ENCODE measurements at places on chromosomes 2 and 18.

DNA sequence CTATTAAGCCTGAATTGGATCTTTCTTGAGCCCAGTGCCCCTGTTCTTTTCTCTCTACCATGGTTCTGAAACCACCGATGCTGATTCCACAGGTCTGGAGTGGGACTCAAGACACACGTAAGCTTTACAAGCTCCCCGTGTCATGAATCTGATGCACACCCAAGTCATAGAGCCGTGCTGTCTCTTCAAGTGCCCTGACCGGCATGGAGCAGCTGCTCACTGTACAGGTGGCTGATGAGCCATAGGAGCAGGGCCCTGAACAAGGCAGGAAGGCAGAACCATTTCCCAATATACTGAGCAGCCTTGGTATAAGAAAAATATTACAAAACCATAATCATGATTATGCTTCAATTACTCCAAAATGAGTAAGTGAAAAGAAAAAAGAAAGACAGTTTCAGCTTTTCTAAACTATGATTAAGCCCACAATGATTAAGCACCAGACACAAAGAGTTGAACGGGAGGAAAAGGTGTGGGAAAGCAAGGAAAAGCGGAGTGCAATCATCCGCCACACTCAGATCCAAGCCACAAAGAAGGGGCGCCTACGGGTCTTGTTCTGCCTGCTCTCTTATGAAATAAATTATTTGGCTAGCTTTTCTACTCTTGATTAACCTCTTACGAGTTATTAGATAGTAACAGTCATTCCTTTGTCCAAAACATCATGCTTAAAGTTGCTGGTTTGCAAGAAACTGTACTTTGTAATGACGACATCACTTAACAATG lies 41.7 kb downstream of the NOL10 start:
- no peak for DNase-seq

- DNase-seq, result no peak
Observed at GRCh38 chr2:161130354-161130753, 29.9 kb upstream of the TANK start.

GRCh38 chr2:189393440-189394111 lies 47.7 kb upstream of the WDR75 start:
- DNase-seq, result no peak

GRCh38 chr2:156526950-156527636 lies 90.9 kb downstream of the GPD2 start:
- DNase-seq, result no peak

GRCh38 chr2:138760676-138761075 lies 19.5 kb downstream of the NXPH2 start:
- DNase-seq, result no peak

DNA sequence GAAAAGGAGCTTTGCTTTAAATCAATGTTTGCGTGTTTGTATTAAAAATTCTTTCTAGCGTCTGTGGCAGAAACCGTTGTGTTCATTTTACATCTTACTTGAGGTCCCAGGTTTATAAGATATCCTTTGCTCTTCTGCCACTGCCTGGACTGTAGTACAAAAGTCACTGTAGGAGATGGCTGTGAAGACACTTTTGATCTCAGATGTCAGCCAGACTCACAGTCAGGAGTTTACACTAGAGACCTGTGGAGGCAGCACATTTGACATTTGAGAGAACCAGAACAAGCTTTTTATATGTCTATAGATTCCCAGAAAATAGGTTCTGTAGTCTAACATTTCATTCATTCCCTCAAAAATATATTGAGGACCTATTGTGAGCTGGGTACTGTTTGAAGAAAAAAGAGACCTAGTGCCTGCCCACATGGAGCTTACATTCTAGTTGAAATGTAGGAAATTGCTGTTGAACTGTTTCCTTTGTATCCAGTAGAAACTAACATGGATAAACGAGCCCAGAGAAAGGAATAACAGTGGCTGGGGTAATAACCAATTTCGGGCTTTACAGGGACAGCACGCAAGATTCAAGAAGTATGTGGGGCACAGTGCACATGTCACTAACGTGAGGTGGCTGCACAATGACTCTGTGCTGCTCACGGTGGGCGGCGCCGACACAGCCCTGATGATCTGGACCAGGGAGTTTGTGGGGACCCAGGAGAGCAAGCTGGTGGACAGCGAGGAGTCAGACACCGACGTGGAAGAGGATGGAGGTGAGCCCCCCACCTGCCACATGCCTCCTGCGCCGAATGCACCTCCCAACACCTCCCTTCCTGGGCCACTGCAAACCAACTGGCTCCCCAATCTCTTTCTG lies 122.3 kb downstream of the RTN4 start:
- DNase-seq, result no peak

GRCh38 chr2:203072371-203072770 lies 57.7 kb downstream of the NBEAL1 start:
- DNase-seq, result no peak

GRCh38 chr18:21331065-21331464 lies 89.0 kb downstream of the GREB1L start:
- DNase-seq, result no peak

DNA sequence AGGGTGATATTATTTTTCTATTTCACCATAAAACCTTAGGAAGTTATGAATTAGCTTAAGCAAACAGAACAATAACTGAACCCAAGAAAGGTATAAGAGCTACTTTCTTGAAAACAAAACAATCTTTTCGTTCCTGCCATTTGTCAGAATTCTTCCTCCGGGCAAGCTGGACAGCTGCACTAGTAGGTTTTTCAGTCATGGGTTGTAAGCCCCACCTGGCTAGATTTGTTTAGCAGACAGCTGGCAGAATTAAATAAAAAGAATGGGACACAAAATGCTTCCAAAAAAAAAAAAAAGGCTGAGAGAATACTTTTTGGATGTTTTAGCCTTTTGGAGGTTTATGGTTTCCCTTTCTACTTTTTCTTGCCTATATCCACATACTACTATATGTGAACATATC lies 694.1 kb downstream of the ARHGAP15 start:
- DNase-seq, result no peak

- DNase-seq, result no peak
Observed at GRCh38 chr18:58216071-58216481, 172.1 kb downstream of the NEDD4L start.

GRCh38 chr18:59593291-59593717 lies 103.9 kb downstream of the CCBE1 start:
- no peak for DNase-seq

DNA sequence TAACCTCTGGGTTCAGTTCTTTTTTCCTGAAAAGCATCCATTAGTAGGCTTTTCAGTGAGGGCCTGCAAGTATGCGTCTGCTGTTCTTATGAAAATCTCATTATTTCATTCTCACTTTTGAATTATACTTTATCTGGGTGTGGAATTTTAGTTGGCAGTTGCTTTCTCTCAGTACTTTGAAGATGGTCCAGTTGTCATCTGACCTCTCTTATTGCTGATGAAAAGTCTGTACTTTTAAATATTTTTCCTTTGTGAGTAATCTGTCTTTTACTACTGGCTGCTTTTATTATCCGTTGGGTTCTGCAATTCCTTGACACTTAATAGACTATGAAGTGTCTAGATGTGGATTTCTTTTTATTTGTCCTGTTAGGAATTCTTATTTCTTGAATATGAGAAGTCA lies 307.8 kb downstream of the CYP26B1 start:
- no peak for DNase-seq

DNA sequence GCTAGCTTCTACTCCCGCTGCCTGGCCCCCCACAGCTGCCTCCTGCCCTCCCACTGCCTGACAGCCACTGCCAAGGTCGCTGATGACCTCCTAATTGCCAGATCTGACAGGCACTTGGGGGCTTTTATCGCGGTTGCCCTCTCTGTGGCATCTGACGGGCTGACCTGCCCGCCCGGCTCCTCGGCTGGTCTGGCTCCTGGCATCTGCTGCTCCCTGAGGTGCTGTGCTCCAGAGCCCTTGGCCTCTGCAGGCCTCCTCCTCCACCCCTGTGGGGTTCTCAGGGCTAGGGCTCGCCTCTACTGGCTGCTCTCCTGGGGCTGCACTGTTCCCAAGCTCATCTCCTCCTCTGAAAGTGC lies 43.1 kb downstream of the INHBB start:
- no peak for DNase-seq

GRCh38 chr2:239882331-239882732 lies 142.8 kb downstream of the NDUFA10 start:
- peak; percentile 71 for DNase-seq

GRCh38 chr2:105338020-105338385 lies 663 bp downstream of the C2orf49 start:
- no peak for DNase-seq

DNA sequence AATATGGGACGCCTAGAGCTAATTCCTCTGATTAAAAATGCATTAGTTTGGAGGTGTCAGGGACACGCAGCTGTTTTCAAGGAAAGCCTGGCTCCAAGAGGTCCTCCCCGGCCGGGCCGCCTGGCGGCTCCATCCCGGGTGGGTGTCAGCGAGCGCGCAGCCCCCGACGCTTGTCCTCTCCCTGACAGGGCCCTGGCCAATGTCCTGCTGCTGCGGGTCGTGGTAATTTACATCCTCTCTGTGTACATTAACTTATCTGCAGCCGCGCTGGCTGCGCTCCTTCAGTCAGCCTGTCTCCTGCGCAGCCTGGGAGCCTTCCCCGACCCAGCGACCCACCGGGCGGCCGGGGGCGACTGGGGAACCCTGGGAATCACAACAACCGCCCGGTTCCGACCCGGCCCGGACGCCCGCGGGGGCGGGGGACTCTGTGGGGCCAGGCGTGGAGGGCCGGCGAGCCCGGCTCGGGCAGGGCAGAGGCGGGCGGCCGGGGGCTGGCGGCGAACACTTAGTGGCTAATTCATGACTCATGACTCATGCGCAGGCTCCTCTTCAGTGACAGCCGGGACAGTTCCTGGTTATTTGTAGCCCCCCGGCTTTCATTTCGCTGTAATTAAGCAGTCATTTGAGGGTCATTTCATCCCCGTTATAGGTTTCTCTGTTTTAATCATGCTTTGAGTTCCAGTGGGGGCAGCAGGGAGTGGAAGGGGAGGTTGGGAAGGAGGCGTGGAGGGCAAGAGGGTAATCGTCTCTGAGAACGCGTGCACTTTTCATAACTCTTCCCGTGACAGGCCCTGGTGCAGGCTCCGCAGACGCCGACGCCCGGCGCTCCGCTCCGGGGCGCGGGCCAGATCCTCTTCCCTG lies 141.9 kb upstream of the CTAGE1 start:
- DNase-seq, result peak; percentile 25

DNA sequence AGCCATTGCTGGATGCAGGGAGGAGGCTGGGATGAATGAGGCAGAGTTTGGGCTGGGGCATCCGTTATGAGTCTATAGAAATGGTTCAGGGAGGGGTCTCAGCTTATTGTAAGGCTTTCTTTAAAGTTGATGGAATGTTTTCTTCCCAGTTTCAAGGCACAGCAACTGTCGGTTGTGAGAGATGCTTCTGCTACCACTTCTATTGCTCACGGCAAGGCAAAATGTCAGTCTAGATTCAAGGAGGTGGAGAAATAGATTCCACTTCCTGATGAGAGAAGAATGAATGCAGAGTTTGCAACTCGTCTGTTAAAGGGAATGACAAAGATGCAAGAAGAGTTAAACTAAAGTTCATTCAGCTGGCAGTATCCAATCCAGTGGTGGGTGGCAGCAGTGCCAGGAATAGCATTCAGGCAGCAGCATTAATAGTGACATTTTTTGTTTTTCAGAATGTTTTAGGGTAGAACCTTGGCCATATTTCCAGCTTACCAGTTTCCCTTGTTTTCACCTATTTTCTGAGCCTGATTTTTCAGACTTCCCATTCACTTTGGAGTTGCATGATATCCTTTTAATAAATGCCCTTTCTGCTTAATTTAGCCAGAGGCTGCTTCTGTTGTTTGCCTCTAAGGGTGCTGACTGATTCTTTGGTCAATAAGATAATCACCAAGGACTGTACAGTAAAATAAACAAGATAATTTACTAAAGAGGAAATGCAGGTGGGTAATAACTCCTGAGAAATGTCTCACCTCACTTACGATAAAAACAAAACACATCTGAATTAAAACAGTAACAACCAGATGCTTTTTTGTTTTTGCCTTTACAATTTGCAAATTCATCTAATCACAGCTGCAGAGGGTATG lies 138.4 kb downstream of the RPIA start:
- no peak for DNase-seq

DNA sequence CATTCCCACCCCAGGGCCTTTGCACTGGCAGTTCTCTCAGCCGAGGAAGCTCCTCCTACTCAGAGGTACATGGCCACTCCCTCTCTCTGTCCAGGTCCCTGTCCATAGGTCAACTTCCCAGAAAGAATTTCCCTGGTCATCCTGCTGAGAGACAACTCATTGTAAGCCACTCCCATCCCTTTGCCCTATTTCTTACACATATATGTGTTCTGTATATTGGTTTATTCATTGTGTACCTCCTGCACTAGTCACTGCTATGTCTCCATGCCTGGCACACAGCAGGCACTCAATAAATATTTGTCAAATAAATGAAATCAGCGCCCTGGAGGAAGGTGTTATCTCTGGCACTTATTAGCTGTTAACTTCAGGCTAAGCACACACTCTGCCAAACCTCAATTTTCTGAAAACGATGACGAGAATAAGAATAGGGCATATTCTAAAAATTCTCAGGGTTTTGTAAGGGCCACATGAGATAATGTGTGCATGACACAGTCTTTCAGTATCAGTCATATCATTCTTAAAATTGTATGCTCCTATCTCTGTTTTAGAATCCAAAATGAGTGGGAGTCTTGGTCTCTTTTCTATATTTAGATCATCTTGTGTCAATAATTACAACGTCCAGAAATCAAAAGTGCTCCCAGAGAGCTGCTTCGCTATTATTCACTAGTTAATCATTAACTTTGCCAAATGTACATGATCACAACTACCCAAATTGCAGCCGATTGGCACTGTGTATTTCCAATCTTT lies 198.0 kb downstream of the ALK start:
- DNase-seq, result no peak

DNA sequence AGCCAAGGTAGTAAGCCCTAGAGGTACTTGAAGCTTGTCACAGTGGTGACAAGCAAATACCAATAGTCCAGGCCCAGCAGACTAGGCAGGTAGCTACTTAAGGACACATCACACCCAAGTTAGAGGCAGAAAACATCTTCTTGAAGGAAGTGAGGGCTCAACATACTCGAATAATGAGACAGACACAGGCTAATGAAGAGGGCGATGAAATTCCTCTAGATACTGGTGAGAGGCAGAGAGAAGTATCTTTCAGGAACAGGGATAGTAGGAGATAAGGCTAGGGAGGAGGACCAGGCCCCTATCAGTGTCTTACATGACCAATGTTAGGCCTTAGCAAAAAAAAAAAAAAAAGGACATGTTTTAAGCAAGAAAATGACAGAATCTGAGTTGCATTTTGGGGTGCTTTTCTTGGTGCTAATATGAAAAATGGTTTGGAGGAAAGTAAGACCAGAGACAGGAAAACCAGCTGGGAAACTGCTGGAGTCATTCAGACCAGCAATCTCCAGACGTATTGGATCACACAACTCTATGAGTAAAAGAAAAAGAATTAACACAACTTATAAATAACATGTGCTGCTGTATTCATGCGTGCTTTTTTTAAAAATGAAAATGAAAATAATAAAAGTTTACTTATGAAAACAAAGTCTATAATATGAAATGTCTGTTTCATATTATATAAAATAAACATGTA lies 37.7 kb downstream of the COBLL1 start:
- DNase-seq, result no peak

- DNase-seq, result no peak
Observed at GRCh38 chr2:210363876-210364275, 48.9 kb upstream of the MYL1 start.

- peak; percentile 34 for DNase-seq
Observed at GRCh38 chr2:230723363-230723762, 10.7 kb downstream of the CAB39 start.

- DNase-seq, result no peak
Observed at GRCh38 chr2:238486123-238486848, 59.6 kb downstream of the ASB1 start.

Data from activated T-cell treated with anti-CD3 and anti-CD28 coated beads, Interleukin-2, amount 50 U/mL, for 48 hours (primary cell).